ENCODE measurements at places on chromosomes 1 and 21. TPM values are rescaled to one million over a fixed set of nuclear protein-coding genes. Genes with fewer than 3 reads are reported as not detected.

RERE gene
- total RNA-seq = 33.8 TPM

CCDC17 gene
- total RNA-seq = 0.10 TPM

CFAP141 gene
- total RNA-seq = not detected

BEST4 gene
- total RNA-seq = not detected

ZYG11A gene
- total RNA-seq = 0.78 TPM

DDR2 gene
- 95.1 TPM for total RNA-seq

COG2 gene
- 10.7 TPM for total RNA-seq

PADI4 gene
- total RNA-seq = not detected

FAM3B gene
- total RNA-seq = not detected

IFI44 gene
- total RNA-seq = 14.6 TPM

RPRD2 gene
- 14.4 TPM for total RNA-seq

LEFTY1 gene
- total RNA-seq = not detected

CDC7 gene
- 2.4 TPM for total RNA-seq

CHRM3 gene
- total RNA-seq = 0.98 TPM

FCRL1 gene
- not detected for total RNA-seq

LCE1C gene
- not detected for total RNA-seq

CFHR1 gene
- total RNA-seq = 0.25 TPM

FAM177B gene
- total RNA-seq = not detected

SEC16B gene
- total RNA-seq = 5.1 TPM

NPPA gene
- total RNA-seq = not detected

CD1E gene
- total RNA-seq = not detected

RNF186 gene
- not detected for total RNA-seq

PLD5 gene
- not detected for total RNA-seq

OR6K3 gene
- not detected for total RNA-seq

RSPH1 gene
- not detected for total RNA-seq

JMJD4 gene
- 17.3 TPM for total RNA-seq

CACNA1S gene
- total RNA-seq = not detected

SYNC gene
- total RNA-seq = 42.6 TPM

AJAP1 gene
- total RNA-seq = 0.59 TPM

YIPF1 gene
- total RNA-seq = 12.2 TPM

PPM1J gene
- total RNA-seq = 1.6 TPM

SERTAD4 gene
- total RNA-seq = 3.4 TPM

CD101 gene
- 0.49 TPM for total RNA-seq

SLC45A3 gene
- 3.2 TPM for total RNA-seq

LIPI gene
- not detected for total RNA-seq

LRRC8B gene
- 4.9 TPM for total RNA-seq

ACKR1 gene
- 11.0 TPM for total RNA-seq

ZMYND12 gene
- 1.2 TPM for total RNA-seq

LENEP gene
- total RNA-seq = not detected

All from cardiac ventricle fibroblast (primary cell).